Chondrocyte (in vitro differentiated cells): ENCODE measurements at places on chromosomes 1 and 21. TPM values are rescaled to one million over a fixed set of nuclear protein-coding genes. Genes with fewer than 3 reads are reported as not detected.

The HSPA6 gene
- total RNA-seq, result 0.75 to 1.0 TPM in 2 of 3 replicates, not detected in the other

DNA sequence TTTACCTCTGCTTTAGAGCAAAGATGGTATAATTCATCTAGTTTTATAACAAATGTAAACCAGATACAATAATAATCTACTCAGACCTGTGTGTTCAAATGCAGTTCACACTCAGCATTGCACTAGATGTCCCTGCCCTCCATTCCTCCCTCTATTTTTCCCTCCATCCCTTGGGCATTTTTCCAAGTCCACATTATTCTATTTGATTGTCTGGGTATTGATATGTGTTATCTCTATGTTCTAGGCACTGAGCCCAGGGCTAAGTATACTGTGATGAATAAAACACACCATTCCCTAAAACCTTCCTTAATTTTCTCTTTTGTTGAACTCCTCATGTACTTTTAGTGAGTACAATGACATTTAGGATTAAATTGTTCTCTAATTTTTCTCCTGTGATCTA lies 66.2 kb upstream of the HMCN1 start:
- DNase-seq, result no peak

- DNase-seq, result no peak
Measured at GRCh38 chr1:161068306-161069234, 1.1 kb downstream of the ARHGAP30 start.

DNA sequence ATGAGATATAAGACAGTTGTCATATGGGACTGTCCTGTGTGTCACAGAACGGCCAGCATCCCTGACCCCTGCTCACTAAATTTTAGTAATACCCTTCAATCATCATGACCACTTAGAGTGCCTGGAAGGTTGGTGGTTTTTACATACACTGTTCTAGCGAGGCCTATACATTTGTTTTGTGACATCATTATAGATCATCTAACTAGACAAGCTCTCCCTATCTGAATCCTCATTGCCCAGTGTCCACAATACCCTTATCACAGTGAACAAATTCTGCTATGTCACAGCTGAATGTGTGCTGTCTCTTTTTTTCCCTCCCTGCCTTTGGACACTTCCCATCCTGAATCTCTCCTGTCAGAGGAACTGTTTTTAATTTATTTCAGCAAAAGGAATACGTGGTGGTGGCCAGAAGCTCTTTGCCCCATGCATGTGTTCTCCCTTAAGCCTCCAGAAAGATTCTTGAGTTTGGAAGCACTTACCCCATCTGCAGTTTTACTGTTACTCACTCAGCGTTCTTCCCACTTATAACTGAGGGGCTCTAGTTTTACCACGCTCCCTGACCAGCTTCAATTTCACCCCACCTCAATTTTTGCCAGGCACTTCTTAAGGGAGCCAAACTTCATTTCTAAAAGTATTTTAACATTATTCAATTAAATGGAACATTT lies 70.3 kb downstream of the OLFML2B start:
- no peak for DNase-seq

DNA sequence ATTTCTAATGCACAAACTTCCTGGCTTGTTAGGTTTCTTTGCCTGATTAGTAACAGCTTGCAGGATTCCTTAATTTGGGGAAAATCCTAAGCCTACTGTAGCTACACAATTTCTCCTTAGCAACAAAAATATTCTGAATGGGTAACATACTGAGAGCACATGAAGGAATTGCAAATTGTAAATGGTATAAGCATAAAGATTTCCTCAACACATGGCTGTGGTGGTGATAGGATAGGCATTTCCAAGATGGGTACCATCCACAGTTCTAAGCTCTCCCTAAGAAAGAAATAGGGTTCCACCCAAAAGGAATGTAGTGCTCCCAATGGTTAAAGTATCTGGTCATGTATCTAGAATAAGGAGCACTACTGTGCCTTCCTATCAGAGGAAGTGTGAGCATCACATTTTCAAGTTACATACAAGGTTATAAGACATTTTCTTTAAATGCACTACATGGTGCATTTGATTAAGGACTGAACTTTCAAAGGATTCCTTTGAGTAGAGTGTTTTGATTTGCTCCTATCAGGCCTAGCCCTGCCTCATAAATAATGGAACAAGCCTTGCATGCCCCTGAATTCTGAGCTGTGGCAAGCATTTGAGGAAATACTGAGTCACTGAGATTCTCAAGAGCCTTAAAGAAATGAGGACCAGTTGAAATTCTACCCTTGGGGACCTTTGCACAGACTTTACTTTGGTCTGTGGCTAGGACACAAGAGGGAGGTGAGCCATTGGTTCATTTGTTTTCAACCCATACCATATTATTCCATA lies 286.4 kb downstream of the PTBP2 start:
- no peak for DNase-seq
